ENCODE measurements at places on chromosomes 3 and 15.

DNA sequence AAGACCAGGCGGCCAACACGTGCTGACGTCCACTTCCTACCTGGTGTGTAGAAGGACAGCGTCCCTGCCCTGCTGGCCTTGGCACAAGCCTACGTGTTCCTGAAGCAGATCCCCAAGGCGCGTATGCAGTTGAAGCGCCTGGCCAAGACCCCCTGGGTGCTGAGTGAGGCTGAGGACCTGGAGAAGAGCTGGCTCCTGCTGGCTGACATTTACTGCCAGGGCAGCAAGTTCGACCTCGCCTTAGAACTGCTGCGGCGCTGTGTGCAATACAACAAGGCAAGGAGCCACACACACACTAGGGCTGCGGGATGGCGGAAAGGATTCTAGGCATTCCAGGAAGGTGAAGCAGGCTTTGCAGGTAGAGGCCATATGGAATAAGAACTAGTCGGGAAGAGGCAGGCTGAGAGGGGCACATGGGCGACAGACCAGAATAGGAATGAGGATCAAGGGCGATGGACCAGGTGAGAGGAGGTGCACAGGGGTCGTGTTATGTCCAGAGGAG lies 15.9 kb downstream of the CSRNP1 start:
- DNase-seq = no peak

DNA sequence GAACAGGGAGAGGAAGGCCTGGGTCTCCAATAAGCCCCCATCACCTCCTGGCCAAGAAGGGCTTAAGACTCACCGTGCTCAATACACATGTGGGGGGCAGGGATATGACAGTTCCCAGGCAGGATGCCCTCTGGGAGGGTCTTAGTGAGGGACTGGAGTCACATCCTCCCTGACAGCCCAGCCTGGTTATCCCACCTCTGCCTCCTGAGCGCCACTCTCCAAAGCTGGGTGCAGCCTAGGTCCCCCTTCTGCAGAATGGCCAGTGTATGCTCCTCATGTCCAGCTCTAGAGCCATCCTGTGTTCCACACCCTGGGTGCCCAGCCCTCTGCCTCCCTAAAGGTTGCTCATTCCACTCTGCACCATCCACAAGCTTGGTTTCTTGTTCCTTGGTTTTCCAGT lies 1.2 kb upstream of the SHISA5 start:
- DNase-seq = no peak

- peak; percentile 96 for DNase-seq
Measured at GRCh38 chr15:70763120-70763949, at the start of gene UACA. UACA (minus strand) TSS chr15:70763558; CDS start chr15:70763407, 151 bp downstream.

DNA sequence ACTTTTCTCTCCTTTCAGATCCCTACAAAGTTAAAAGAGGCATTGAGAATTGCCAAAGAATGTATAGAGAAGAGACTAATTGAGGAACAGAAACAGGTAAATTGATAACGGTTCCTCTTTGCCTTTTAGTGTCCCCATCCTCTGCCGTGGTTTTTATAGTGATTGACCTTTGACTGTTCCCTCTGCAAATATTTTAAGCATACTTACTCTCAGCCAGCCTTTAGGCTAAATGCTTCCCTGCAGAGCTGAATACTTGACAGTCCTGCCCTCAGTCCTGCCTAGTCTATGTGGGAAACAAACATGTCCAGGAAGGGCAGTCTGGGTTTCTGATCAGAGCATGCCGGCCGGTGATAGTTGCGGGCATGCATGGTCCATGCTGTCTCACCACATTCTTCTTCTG lies 24.7 kb downstream of the PDHB start:
- DNase-seq = no peak

- DNase-seq = no peak
Measured at GRCh38 chr3:193545304-193545703, 9.4 kb downstream of the ATP13A4 start.

- DNase-seq = no peak
Measured at GRCh38 chr3:9786825-9787669, 5.2 kb downstream of the TADA3 start.

DNA sequence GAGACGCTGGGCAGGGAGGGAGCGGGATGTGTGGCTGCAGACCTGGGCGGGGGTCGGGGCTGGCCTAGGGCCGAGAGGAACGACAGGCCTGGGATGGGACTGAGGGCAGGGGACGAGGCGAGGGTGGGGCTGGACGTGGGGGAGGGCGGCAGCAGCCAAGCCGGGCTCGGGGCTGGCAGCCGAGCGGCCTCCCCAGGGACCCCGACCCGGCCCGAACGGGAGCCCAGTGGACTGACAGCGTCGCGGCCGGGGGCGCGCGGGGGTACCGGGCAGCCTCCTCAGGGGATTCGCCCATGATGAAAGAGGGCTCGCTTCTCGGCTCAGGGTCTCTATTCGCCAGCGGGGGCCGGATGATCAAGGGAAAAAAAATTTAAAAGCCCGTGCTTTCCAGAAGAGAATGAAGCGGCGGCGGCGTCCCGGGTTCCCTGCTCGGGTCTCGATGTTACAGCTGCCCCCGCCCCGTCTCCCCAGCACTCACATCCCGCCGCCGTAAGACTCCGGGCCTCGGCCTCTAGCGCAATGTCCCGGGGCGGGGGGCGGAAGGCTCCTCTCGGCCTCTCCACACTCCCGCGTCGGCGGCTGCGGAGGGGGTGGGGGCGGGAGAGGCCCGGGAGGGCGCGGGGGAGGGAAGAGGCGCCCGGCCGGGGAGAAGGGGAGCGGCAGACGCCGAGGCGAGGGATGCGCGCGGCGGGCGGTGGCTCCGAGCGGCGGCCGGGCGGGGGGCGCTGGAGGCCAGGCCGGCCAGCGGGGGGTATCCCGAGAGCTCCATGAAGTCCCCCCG lies 4.3 kb downstream of the PTH1R start:
- DNase-seq = no peak

GRCh38 chr3:119346076-119346496 lies 51.9 kb downstream of the ARHGAP31 start:
- no peak for DNase-seq

DNA sequence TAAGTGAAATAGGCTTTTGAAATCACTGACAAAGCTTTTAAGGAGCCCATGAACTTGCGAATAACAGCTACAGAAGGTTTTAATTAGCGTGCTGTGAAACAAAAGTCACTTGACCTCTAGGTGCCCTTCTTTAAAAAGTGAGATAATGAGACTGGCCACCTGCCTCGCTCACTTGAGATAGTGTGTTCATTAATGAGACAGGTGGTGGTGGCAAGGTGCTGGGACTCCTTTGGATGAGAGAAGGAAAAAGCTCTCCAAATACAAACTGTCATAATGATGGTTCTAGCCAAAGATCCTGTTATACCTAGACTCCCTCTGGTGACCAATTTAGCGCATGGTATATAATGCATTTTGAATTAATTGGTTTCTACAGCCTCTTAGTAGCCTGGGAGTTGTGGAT lies 22.7 kb upstream of the IREB2 start:
- DNase-seq = peak; percentile 23

GRCh38 chr3:138694287-138695007 lies 85.9 kb downstream of the FAIM start:
- peak; percentile 99 for DNase-seq

GRCh38 chr3:74897006-74897405 lies 282.5 kb upstream of the CNTN3 start:
- DNase-seq = peak; percentile 2

DNA sequence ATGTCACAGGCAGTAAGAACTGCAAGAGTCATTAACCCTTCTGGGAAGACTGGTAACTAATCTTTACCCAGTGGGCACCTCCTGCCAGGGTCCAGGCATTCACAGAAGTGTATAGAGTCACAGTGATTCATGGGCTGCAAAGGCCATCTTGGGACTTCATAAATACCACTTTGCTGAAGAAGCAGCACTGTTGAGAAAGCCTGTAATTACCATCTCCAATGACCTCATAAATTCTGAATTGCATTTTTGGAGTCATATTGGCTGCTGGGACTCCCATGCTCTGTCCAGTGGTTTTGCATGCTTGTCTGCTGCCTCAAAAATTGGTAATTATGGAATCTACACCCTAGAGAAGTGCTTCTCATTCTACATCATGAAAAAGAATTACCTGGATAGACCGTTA lies 837.2 kb downstream of the NTRK3 start:
- DNase-seq = no peak

- no peak for DNase-seq
Measured at GRCh38 chr15:83378921-83379578, 68.1 kb upstream of the SH3GL3 start.

DNA sequence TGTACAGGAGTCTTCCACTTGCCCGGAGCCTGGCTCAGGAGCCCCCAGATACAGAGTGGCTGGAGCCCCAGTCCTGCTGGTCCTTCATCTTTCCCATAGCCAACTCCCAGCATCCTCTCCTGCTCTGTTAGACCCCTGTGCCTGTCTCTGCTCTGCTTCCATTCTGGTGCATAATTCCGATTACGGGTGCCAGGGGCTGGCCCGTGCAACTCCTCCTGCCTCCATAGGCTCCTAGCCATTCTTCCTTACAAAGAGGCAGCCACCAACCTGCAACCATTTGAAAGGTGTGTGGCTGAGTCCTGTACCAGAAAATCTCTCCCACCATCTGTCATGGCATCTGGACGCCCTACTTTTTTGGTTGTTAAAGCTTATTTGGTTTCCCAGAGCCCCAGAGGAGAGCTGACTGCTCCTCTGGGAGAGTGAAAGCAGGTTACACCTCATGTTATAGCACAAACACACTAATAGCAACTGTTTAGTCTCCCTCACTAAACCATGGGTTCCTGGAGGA lies 5.2 kb upstream of the RAD18 start:
- no peak for DNase-seq

DNA sequence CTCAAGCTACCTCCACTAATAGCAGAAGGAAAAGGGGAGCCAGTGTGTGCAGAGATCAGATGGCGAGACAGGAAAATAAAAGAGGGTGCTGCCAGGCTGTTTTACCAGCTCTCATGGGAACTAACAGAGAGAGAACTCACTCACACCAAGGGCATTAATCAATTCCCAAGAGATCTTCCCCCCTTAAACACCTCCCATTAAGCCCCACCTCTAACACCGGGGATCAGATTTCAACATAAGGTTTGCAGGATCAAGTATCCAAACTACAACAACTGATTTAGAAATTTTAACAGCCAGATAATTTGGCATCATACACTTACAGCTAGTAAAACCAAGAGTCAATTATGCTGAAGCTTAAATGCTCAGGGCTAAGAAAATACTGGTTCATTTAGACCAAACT lies 18.9 kb downstream of the CD200 start:
- no peak for DNase-seq

DNA sequence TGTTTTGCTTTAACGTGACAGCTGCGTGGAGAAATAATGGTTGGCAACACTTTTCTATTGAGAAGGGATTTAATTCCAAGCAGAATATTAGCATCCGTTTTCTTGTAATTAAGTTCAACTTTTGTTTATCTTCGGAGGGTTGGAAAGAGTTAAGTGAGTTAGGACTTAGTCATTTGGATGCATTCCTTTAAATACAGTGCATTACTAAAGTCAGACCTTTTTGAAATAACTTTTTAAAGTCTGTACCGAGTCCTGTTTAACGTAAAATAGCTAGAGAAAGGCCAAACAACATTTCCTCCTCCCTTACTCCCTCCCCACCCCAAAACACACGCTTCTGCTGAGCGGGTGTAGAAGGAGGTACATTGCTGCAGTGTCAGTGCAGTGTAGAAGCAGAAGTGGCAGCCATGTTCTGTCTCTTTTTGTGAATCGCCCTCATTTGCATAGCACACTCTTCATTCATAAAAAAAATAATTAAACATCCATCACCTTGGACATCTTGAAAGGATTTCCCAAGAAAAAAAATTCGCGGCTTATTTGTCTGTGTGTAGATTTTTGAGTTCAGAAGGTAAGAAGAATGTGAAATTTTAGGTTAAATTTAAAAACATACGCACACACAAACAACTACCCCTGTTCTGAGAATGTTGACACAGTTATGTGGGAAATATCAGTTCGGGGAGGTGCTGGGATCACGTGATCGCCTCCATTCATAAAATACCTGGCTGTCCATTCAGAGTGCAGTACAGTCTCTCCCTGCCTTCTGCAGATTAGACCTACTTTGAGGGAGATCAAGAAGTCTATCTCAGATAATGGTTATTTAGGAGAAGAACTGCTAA lies 1.6 kb downstream of the SPRED1 start:
- DNase-seq = peak; percentile 67

DNA sequence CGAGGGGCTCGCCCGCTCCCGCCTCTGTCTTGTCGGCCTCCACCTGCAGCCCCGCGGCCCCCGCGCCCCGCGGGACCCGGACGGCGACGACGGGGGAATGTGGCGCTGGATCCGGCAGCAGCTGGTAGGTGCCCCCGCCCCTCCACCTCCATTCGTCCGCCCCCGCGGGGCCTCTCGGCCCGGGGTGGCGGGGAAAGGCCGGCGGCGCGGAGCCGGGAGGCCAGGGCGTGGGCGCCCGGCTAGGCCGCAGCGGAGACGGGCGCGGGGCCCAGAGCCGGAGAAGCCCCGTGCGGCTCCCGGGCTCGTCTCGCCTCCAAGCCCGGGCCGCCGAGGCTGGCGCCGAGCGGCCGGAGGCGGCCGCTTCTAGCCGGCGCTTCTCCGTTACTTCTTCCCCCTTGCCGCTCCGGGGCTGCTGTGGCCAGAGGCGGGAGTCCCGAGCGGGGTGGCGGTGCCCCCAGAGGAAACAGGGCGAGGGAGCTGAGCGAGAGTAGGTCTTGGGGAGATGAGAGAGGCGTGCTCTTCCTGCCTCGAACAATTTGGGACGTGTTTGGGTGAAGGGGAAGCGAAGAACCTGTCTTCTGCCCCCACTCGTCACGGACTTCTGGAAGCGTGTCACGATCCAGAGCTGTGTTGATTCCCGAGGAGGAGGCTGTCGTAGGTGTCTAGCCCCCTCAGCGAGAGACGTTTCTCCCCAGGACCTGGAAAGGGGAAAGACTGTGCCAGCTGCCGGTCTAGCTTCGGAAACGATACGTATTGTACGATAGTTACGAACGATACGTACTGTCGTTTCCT lies 555 bp downstream of the ATP11B start:
- peak; percentile 36 for DNase-seq

GRCh38 chr3:57758686-57759085 lies 2.6 kb downstream of the SLMAP start:
- peak; percentile 40 for DNase-seq

DNA sequence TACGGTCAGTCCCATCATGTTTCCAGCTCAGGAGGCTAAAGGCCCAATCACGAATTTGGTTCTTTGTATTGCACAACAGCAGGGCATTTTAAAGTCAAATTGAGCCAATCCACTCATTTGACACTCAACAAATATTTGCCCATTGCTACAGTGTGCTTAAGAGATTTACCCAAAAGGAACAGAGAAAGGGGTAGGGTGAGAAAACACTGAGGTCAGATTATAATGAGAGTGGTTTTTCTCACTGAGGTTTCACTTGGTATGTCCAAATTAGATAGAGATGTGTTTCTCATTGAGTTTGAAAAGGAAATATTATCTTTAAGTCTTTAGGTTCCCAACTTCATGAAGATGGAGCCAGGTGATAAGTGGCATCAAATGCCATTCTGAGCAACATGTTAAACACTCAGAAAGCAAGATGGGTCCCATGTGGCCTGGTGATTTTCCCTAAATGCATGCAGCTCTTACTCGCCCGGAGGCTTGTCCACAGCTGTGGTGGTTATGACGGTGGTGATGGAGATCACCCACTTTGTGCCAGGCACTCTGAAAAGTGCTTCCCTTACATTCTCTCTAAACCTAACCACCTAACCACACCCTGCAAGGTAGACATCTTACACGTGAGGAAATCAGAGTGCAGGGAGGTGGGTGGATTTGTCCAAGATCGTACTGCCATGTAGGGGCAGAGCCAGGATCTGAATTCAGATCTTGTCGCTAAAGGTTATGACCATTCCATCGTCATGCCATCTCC lies 31.2 kb upstream of the USP3 start:
- DNase-seq = no peak

Measured in fibroblast of mammary gland (primary cell).